NCI-H748 treated with DMSO at 0.1 percent for 48 hours (cell line): ENCODE measurements at places on chromosomes 7 and 10.

DNA sequence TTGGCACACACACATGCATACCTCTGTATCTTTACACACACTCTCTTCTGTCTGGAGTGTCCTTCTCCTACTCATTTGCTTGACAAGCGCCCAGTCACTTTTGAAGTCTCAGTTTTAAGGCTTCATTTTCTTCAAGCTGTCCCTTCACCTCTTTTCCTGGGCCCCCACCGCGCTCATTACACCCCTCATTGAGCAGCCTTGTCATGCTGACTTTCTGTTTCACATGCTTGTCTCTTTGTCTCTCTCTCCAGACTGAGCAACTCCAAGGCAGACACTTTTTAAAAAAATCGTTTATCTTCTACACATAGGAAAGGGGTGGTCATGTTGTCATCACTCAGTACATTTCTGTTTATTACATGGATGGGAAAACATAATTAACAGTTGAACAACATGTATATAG is 225.2 kb upstream of the FZD1 start:
- no peak for DNase-seq

DNA sequence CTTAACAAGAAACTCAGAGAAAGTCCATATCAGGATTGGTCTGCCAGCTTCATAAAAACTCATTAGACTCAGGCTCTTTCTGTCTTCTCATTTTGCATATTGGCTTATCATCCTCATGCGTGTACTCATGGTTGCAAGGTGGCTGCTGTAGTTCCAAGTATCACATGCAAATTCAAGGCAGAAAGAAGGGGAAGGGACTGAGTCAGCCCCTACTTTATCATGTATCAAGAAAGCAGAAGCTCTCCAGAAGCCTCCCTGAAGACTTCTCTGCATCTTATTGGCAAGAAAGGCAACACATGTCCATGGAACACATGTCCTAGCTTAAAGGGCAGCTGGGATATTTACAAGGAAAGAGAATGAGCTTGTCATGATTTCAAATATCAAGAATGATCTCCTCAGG is 19.4 kb upstream of the EZH2 start:
- no peak for DNase-seq

DNA sequence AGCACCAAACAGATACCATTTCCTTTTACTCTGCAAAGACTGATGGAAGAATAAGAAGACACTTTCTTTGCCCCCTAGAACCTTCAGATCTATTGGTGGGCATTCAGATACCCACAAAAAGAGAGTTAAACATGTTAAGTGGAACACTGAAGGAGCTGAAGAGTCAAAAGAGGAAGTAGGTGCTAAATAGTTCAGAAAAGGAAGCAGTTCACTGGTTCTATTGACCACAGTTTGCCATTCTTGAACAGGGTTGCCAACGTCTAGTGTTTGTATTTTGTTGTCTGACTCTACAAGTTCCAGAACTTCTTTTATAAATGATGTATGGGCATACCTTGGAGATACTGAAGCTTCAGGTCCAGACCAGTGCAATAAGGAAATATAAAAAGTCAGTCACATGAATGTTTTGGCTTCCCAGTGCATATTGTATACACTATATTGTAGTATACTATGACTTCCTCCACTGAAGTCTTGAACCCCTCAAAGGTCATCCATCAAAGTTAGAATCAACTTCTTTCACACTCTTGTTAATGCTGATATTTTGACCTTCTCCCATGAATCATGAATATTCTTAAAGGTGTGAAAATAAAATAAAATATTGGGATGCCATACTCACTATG is 47.5 kb upstream of the AGR3 start:
- DNase-seq, result no peak

- no peak for DNase-seq
Measured at GRCh38 chr7:11881680-11882079, 49.7 kb upstream of the THSD7A start.
